ENCODE measurements at places on chromosomes 5 and 9. TPM values are rescaled to one million over a fixed set of nuclear protein-coding genes. Genes with fewer than 3 reads are reported as not detected.

DNA sequence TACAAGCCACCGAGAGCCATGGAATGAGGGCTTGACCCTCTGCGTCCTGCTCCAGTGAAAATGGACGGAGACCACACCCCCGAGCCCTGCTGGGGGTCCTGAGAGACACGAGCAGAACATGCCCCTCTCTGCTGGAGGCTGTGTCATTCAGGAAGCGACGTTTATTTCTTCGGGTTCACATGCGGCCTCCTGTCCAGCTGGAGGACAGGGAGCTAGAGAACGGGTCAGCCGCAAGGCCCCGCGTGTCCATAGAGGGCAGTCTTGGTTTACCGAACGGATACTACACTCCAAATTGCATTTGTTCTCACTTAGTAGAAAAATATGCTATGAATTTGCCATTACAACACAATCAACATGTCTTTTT, 36.1 kb downstream of the MRPL36 start:
- H3K4me3 ChIP-seq: no peak overlapping the region
- no peak overlapping the region for H3K27ac ChIP-seq
- peaks cover 4% of the 10 kb centered on the region for H3K36me3 ChIP-seq
- no peaks in the 10 kb centered on the region for H3K27me3 ChIP-seq
- DNase-seq: peak; percentile 70

Gene AP3S1
- 71.2 TPM for total RNA-seq

DNA sequence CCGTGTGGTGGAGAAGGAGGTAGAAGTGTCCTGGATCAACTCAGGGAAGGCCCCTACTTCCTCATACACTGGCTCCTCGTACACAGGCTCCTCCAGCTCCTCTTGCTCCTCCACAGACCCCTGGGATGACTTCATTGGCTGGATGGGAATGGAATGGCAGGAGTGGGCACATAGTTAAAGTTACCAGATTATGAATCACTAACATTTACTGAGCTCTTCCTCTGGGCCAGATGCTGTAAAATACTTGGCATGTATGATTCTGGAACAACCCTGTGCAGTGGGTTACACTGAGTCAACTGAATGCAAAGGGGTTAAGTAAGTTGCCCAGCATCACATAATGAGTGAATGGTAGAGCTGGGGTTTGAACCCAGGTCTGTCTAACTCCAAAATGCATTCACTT, 3.1 kb upstream of the FCHSD1 start:
- H3K27ac ChIP-seq: no peak overlapping the region
- peaks cover 46% of the 10 kb centered on the region for H3K36me3 ChIP-seq
- H3K4me3 ChIP-seq: no peak overlapping the region
- H3K4me1 ChIP-seq: peaks cover 20% of the 10 kb centered on the region
- no peaks in the 10 kb centered on the region for H3K27me3 ChIP-seq

GRCh38 chr9:22354699-22355384, 91.8 kb upstream of the DMRTA1 start:
- H3K27ac ChIP-seq: no peak overlapping the region
- peak overlapping the region; percentile 51 for H3K4me3 ChIP-seq
- DNase-seq: no peak
- H3K36me3 ChIP-seq: peaks cover 21% of the 10 kb centered on the region
- H3K4me1 ChIP-seq: peaks cover 14% of the 10 kb centered on the region

DNA sequence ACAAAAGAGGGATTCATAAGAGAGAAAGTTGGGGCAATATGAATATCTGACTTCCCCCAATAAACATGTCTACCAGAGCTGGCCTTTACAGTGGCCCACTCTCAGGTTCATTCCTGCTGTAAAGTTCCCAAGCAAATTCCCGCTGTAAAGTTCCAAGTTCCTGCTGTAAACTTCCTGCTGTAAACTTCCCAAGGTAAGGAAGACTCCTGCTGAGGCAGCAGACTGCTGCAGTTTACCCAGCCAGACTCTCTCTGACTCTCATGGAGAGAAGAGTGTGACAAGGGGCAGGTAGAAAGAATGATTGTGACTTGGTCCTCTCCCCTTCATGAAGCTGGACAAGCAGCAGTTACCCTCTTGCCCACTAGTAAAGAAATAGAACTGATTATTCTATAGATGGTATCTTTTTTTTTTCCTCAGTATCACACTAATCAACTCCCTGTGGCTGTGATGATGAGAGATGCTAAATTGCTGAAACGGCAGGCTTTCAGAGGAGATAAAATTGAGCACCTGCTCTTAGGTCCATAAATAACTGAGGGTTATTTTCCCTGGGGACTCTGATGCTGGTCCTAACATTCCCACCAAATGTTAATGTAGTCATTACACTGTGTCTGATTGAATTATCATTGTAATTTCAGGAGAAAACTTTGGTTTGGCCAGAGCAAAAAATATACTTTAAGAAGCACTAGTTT, 220.4 kb downstream of the PARP8 start:
- peak overlapping the region; percentile 31 for H3K27ac ChIP-seq
- no peaks in the 10 kb centered on the region for H3K36me3 ChIP-seq
- no peaks in the 10 kb centered on the region for H3K27me3 ChIP-seq
- peaks cover 13% of the 10 kb centered on the region for H3K4me1 ChIP-seq
- no peak overlapping the region for H3K4me3 ChIP-seq

Gene HTR4
- not detected for total RNA-seq

Gene MOB3B
- 20.9 TPM for total RNA-seq

DNA sequence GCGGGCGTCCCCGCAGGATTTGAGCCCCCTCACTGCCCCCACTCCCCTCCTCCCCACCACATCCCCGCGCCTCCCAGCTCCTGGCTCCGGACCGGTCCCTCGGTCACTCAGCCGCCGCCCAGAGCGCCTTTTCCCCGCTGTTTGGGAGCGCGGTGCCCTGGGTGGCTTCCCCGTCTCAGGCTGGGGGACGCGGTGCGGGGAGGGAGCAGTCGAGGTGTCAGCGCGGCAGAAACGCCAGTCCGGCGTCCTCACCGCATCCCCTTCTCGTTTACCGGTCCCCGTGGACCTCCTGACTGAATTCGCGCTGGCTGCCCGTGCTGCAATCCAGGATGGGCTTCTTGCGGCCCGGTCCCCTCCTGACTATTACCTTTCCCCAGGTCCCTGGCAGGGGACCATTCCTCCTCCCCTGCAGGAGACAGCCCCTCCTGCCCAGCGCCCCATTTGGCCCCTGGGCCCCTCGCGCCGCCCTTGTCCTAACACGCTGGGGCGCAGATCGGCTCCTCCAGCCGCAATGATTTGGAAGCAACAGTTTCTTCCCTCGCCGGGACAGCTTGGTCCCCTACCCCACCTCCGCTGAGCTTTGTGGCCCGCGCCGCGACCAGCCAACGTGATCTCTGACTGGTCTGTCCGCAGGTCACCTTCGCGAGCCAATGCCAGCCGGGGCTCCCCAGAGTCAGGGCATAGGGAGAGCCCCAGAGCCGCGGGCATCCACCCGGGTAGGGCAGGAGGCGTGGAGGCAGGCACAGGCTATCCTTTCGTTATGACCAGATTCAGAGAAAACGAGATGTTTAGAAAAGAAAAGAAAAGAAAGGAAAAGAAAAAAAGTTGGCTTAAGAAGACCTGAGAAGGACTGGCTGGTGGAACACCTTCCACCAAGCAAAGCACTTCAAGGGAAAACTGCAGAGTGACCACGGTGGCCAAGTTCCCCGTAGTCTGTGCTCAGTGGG, 1.2 kb downstream of the ANKRD33B start:
- H3K27me3 ChIP-seq: peaks cover 77% of the 10 kb centered on the region
- H3K4me1 ChIP-seq: peaks cover 10% of the 10 kb centered on the region
- H3K4me3 ChIP-seq: peak overlapping the region; percentile 84
- H3K36me3 ChIP-seq: no peaks in the 10 kb centered on the region
- no peak overlapping the region for H3K27ac ChIP-seq

Gene BICD2
- 38.7 TPM for total RNA-seq
